Activated T-helper 1 cell treated with anti-CD3 and anti-CD28 coated beads, Interleukin-12 subunit alpha, Interleukin-12 subunit beta, Interleukin-2, Interleukin-4 antibody, amounts not matched to agents 30 ng/mL and 10 ng/mL and 1 ng/mL, durations not matched to agents 14 hours and 24 hours and 36 hours (primary cell): ENCODE measurements at places on chromosomes 5 and 9. TPM values are rescaled to one million over a fixed set of nuclear protein-coding genes. Genes with fewer than 3 reads are reported as not detected.

- H3K27me3 ChIP-seq = peaks cover 12% of the 10 kb centered on the region
- no peaks in the 10 kb centered on the region for H3K36me3 ChIP-seq
- DNase-seq = no peak
- no peaks in the 10 kb centered on the region for H3K4me1 ChIP-seq
- no peak overlapping the region for H3K4me3 ChIP-seq
- no peak overlapping the region for H3K27ac ChIP-seq
Observed at GRCh38 chr5:154547551-154547950, 69.5 kb upstream of the HAND1 start.

DNA sequence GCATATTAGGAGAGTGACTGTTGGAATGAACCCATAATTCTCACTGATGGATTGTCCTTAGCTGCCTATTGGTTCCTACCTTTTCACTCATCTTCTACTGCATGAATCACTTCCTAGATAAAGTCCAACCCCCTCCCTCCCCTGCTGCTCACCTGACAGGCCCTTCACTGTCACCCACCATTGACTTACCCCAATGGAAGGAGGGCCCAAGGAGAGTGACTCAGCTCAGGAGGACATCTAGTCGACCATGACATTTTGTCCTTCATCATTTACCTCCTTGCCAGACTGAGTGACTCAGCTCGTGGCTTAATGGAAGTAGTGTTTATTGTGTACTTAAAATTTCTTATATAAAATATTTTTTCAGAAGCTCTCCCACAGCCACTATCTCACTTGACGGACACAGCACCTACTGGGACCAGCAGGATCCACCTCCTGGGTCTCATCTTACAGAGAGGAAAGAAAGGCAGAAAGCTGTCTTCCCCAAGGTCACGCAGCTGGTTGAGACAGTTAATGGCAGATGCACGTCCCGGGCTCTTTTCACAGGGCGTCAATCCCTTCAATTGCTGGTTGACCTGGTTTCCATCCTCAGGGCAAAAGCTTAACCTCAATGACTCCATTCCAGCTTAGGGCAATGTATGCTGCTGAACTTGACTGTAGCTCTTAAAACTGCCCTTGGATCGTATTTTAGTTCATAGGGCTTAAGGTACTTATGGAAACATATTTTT is 142.3 kb downstream of the MARCHF11 start:
- H3K36me3 ChIP-seq = no peaks in the 10 kb centered on the region
- no peaks in the 10 kb centered on the region for H3K27me3 ChIP-seq
- DNase-seq = no peak

- H3K36me3 ChIP-seq = no peaks in the 10 kb centered on the region
- H3K27ac ChIP-seq = no peak overlapping the region
- no peaks in the 10 kb centered on the region for H3K27me3 ChIP-seq
- no peaks in the 10 kb centered on the region for H3K4me1 ChIP-seq
Observed at GRCh38 chr9:40928803-40929487, 199.5 kb downstream of the FOXD4L6 start.

- H3K4me3 ChIP-seq = no peak overlapping the region
- H3K4me1 ChIP-seq = no peaks in the 10 kb centered on the region
- H3K36me3 ChIP-seq = no peaks in the 10 kb centered on the region
- DNase-seq = no peak
Observed at GRCh38 chr5:67561151-67561932, 364.7 kb upstream of the CD180 start.

GRCh38 chr5:154446195-154447088 is 645 bp downstream of the SAP30L start:
- DNase-seq = peak; percentile 21
- H3K4me1 ChIP-seq = peaks cover 63% of the 10 kb centered on the region
- peak overlapping the region; percentile 60 for H3K27ac ChIP-seq
- H3K4me3 ChIP-seq = peak overlapping the region; percentile 86

DNA sequence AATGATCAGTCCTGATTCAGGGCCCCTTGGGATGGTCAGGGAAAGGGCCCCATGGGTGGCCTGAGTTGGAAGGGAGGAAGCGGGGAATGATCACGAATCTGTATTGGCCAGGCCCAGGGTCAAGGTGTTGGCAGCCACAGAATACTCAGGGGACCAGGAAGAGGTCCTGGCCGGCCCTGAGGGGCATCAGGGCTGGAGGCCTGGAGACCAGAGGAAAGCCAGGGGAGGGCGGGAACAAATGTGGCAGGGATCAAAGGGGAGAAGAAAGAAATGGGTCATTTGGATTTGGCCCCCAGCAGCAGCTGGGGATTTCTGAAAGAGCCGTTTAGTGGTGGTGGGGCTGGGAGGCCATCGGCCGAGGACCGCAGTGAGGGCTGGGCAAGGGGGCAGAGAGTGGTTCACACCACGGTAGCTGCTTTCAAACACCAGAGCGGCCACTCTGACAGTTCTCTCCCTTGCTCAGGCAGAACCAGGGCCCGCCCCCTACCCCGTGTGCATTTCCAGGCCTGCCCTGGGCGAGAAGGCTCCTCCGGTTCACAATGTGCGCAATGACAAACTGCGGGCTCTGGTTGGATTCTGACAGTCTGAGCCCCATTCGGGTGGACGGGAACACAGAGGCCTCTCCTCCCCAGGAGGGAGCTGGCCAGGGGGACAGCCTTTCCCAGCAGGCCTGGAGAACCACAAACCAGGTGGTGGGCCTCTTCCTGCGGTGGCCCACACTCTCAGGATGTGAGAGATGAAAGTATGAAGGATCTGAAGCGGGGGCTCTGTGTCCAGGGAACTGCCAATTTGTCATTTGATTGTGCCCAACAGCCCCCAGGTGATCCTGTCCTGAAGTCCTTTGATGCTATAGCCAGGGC is 220.3 kb upstream of the IER5L start:
- H3K4me3 ChIP-seq = no peak overlapping the region
- H3K27ac ChIP-seq = no peak overlapping the region
- no peak for DNase-seq
- H3K4me1 ChIP-seq = no peaks in the 10 kb centered on the region
- no peaks in the 10 kb centered on the region for H3K36me3 ChIP-seq

MLANA gene
- total RNA-seq = not detected in 2 replicates

PCDHAC1 gene
- not detected in 2 replicates for total RNA-seq

PLAA gene
- 46.9 and 48.6 TPM in 2 replicates for total RNA-seq

ASB6 gene
- total RNA-seq = 24.0 TPM in 2 replicates

FOXD4L6 gene
- 0.16 TPM in 1 of 2 replicates, not detected in the other for total RNA-seq
